ENCODE measurements at places on chromosomes 16 and 17.

DNA sequence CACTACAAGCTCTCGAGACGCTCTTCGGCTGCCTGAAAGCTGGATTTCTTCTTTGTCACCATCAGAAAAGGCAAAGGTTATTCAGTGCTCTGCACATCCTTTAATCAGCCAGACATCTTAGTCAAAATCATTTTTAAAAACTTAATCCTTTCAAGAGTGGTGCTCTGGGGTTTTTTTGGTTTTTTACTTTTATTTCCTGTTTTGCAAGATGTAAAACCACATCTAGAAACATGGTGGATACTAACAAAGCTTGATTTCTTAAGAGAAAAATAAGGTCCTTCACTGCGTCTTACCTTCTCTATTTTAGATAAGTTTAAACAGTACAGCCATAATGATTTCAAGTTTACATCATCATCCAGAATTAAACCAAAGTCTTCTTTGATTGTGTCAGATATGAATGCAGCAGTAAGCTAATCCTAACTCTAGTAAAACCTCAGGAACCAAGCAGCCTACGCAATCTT, 6.3 kb downstream of the ANKRD11 start:
- DNase-seq = peak; percentile 67

- DNase-seq = no peak
These were observed 14.2 kb downstream of the SAP30BP start for GRCh38 chr17:75681289-75681688.

DNA sequence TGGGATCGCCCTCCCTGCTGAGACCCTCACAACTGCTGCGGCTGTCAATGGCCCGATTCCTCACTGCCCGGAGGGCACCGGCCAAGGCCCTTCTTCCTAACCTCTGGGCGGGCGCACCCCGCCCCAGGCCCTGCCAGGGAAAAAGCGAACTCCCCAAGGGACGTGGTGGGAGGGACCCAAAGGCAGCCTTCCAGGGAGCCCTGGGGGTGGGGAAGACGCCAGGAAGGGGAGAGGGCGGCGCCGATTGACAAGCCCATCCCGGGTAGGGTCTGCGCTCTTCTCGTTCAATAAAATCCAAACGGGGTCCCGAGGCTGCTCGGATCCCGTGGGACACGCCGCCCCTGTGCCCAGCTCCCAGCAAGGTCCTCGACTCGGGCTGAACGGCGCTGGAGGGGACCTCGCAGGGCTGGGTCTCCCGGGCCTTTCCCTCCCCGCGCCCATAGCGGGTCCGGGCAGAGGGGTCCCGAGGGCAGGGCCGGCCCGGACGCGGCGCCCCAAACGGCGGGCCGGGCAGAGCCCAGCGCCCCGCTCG, 416 bp downstream of the KIFC3 start:
- DNase-seq = no peak

GRCh38 chr16:82899731-82900450, 273.1 kb downstream of the CDH13 start:
- no peak for DNase-seq

DNA sequence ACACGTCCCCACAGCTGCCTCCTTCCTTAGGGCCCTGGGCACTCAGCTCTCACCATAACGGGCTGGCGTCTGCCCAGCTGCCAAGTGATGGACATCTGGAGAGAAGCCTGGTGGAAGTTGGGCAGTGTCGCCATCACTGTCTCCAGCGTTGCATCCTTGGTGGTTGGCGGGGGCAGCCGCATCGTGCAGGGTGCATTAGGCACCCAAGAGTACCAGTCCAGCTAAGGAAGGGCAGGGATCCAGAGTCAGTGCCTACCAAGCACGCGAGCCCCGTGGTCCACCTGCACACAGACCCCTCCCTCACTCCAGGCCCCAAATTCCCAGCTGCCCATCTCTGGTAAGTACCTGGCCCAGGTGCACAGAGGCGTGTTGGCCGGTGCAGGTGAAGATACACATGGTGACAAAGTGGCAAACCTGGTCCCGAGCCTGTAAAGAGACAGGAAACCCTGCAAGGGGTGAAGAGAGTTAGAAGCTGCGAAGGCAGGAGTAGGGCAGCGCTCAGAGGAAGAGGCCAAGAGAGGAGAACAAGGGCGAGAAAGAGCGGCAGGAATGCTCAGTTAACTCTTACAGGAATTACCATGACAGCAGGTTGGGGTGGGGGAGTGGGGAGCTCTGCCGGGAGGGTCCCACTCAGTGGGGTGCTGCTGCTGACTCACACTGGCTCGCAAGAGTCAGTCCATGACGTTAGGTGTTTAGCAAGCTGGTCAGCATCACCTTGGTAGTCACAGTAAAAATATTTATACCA, 9.5 kb downstream of the ALOX15 start:
- DNase-seq = no peak

- DNase-seq = no peak
These were observed 2.2 kb upstream of the PHLPP2 start for GRCh38 chr16:71726476-71727315.

- no peak for DNase-seq
These were observed 68.8 kb downstream of the GSG1L start for GRCh38 chr16:27994686-27995085.

GRCh38 chr17:49402706-49403105, 12.0 kb downstream of the PHB1 start:
- no peak for DNase-seq

GRCh38 chr16:57374067-57374534, 1.8 kb downstream of the CX3CL1 start:
- no peak for DNase-seq

DNA sequence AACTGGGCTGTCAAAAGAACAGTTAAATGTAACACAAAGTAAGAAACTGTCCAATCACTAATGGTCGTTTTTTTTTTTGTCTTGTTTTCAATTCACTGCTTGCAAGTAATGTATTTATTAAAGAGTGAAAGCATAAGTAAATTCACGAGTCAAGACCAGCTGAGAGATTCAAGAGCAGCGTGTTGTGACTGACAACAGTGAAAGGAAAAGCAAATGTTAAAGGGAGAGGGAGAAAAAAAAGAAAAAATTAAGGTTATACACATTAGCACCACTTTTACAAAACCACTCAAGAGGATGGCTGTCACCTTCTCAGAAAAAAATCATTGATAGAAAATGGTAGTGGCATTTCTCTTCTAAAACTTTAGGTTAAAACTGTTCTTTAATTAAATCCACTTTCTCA, 36.1 kb downstream of the GPATCH8 start:
- DNase-seq = no peak

DNA sequence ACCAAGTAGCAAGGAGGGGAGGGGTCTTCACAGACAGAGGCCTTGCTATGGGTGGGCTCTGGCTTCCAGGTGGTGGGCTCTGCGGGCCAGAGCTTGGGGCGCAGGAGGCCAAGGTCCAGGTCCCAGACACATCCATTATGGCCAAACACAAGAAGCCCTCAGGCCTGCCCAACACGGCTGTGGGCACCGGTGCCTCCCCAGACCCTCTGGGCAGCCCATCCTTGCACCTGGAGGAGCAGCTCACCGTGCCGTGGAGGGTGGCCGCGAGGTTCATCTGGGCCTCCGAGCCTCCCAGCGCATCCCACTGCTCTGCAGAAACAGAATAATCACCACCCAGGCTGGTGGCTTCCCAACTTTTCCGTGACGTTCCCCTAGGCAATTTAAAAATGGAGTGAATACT, 55.9 kb downstream of the TBC1D16 start:
- no peak for DNase-seq

DNA sequence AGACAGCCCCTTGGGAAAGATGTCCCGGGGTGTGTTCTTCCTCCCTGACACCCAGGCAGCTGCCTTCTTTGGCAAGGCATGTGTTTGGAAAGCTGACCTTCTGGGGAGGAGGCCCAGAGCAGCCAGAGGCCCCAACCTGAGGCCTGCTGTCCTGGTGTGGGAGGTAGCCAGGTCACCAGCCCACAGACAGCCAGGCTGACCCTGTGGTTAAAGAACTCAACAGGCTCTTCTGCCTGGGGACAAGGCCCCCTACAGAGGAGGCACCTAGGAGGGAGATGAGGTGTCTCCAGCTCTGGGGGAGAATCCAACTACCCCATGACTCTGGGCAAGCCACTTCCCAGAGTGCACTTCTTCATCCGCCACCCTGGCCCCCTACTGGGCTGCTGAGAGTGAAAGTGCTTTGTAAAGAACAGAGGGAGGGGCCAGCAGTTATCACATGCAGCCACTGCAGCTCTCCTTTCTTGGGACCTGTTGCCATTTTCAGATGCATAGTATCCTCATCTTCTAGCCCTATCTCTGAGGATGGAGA, 13.1 kb upstream of the SREBF1 start:
- peak; percentile 75 for DNase-seq

- DNase-seq = peak; percentile 88
These were observed 135.4 kb upstream of the CHMP6 start for GRCh38 chr17:80855948-80856862.

GRCh38 chr16:14263011-14263410, 191.9 kb downstream of the MRTFB start:
- DNase-seq = no peak
